LHCN-M2 (cell line): ENCODE measurements at places on chromosomes 5 and 9. TPM values are rescaled to one million over a fixed set of nuclear protein-coding genes. Genes with fewer than 3 reads are reported as not detected.

ZNF300 gene
- total RNA-seq: 6.6 and 7.2 TPM in 2 replicates

GDNF gene
- 0.40 and 0.64 TPM in 2 replicates for total RNA-seq

CACFD1 gene
- total RNA-seq: 7.4 and 8.2 TPM in 2 replicates

- no peak for DNase-seq
These were observed 38.6 kb upstream of the SNX2 start for GRCh38 chr5:122736086-122736845.

- no peak for DNase-seq
These were observed 121.8 kb downstream of the DROSHA start for GRCh38 chr5:31410089-31410488.

DNA sequence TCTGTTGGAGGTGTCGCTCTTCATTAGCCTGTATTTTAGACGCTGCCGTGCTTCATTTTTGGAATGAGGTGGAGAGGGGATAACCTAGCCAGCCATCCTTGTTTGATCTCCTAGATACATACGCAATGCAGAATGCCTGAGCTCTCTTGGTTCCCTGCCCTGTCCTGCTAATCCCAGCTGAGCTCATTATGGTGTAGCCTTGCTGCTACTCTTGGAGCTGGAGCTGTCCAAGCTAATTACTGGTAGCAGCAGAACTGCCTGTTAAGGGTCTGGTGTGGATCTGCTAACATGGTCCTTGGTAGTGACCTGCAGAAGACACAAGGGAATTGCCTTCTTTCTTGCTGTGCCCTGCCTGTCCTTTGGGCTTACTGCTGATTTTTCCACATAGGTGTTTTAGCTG, 207.9 kb downstream of the CNTLN start:
- no peak for DNase-seq

DNA sequence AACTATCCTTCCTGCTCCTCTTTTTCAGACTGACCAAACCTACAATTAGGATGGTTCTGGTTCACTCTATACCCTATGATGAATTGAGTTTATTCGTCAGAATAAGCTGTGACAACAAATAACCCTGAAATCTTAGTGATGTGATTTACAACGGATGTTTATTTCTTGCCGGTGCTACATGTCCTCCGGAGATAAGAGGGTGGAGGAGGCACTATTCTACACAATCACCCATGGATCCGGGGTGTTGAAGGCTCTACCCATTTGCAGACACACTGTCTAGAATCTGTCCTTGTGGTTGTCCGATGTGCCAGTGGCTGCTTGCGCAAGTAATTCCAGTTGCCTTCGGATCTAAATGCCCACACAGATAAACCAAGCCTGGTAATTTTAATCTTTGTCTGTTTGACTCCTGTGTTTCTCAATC, 44.7 kb downstream of the CDC14B start:
- DNase-seq: peak; percentile 17

DNA sequence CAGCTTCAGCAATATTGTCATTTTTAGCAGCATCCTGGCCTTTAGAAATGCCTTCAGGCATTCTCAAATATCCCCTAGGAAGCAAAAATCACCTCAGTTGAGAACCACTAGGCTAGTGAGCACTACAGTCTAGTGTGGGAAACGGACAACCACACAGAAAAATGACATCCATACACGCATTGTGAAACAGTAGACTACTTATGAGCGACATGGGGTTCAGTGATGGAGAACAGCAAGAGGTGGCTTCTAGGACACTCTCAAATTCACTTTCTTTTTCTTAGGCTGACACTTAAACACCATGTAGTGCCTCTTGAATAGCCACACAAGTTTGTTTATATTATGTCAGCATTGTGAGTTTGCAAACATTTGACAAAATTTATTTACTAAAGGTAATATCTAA, 203.0 kb downstream of the KDM4C start:
- no peak for DNase-seq

- peak; percentile 90 for DNase-seq
These were observed at the start of gene TRIO for GRCh38 chr5:14142827-14143545. TRIO (plus strand) TSS chr5:14143342; CDS start chr5:14143726, 384 bp downstream.

DNA sequence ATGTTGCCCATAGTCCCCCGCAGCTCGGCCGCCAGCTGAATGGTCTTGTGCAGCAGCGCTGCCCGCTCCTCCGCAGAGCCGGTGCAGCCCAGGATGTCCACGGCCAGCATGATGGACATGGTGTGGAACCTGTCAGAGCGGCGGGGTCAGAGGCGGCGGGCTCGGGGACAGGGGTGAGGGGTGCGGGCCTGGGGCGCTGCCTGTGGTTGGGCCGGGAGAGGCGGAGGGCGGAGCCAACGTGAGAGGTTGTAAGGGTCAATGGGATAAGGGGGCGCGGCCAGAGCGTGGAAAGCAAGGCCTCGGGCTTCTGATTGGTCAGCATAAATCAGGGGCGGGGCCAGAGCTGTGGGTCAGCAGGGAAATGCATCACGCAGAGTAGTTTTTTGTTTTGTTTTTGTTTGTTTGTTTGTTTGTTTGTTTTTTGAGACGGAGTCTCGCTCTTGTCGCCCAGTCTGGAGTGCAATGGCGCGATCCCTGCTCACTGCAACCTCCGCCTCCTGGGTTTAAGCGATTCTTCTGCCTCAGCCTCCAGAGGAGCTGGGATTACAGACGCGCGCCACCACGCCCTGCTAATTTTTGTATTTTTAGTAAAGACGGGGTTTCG, 6.8 kb upstream of the TOR2A start:
- DNase-seq: no peak

DNA sequence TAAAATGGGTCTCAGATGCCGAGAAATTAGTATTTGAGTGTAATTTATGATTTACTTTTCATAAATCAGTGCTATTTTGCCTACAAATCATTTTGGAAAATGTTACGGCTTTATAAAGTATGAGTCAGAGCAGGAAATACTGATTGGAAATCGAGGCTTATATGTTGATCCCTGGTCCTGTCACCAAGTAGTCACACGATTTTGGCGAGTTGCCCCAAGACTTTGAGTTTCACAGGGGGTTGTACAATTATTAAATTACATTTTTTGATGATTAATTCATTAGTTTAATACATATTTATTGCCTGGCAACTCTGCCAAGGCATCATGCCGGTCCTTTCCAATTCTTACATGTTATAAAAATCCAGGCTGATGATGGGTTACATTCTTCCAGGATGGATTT, 443.9 kb upstream of the KLF4 start:
- DNase-seq: no peak

DNA sequence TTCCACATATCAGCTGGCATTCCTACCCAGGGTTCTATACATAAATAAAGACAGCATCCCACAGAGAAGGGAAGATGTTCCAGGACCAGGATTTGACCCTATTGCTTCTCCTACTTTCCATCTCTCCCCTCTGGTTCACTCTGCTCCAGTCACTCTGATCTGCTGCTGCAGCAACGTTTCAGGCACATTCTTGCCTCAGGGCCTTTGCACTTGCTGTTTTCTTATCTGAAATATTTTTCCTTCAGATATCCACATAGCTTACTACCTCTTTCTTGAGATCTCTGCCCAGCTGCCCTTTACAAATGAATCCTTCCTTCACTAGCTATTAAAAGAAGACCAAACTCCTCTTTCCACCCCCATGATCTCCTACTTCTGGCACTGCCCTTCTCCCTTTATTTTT, 204.5 kb downstream of the SPOCK1 start:
- DNase-seq: no peak

- peak; percentile 99 for DNase-seq
These were observed 134.4 kb downstream of the AOPEP start for GRCh38 chr9:94860678-94861588.

GRCh38 chr5:56106837-56107236, 112.1 kb upstream of the IL6ST start:
- DNase-seq: no peak
